Activated T-helper 9 cell treated with anti-CD3 and anti-CD28 coated beads, Interleukin-2, amount 50 U/mL, for 16 hours (primary cell): ENCODE measurements at places on chromosomes 12 and 14.
A peak's percentile ranks its signal among the peaks of the same experiment; 100 is the strongest.

GRCh38 chr14:89014569-89014850 lies 190.1 kb downstream of the TTC8 start:
- DNase-seq = no peak

DNA sequence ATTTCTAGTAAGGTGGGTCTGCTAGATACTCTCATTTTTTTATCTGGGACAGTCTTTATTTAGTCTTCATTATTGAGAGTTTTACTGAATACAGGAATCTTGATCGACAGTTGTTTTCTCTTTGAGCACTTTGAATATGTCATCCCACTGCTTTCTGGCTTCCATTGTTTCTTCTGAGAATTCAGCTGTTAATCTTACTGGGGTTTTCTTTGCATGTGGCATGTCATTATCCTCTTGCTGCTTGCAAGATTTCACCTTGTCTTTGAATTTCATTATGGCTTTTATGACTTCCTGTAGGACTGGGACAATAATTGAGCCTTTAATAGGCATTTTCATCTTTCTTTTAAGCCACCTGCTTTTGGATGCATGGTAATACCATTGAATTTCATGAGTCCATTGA lies 46.7 kb upstream of the RD3L start:
- DNase-seq = no peak

DNA sequence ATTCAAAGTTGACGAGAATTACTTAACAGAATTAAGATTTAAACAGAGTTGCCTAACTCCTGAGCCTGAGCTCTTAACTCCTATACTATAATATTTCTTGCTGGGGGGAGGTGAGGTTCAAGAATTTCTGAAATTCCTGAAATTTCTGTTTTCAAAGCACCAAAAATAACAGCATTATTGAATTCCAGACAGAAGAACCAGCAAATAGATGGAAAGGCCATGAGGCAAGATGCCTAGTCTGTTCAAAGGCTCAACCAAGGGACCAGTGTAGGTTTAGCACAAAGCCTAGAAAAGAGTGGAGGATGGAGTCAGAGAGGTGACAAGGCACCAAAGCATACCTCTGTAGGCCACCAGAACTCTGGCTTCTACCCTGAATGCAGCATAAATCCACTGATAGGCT lies 76.4 kb downstream of the PPP1R12A start:
- DNase-seq = no peak

DNA sequence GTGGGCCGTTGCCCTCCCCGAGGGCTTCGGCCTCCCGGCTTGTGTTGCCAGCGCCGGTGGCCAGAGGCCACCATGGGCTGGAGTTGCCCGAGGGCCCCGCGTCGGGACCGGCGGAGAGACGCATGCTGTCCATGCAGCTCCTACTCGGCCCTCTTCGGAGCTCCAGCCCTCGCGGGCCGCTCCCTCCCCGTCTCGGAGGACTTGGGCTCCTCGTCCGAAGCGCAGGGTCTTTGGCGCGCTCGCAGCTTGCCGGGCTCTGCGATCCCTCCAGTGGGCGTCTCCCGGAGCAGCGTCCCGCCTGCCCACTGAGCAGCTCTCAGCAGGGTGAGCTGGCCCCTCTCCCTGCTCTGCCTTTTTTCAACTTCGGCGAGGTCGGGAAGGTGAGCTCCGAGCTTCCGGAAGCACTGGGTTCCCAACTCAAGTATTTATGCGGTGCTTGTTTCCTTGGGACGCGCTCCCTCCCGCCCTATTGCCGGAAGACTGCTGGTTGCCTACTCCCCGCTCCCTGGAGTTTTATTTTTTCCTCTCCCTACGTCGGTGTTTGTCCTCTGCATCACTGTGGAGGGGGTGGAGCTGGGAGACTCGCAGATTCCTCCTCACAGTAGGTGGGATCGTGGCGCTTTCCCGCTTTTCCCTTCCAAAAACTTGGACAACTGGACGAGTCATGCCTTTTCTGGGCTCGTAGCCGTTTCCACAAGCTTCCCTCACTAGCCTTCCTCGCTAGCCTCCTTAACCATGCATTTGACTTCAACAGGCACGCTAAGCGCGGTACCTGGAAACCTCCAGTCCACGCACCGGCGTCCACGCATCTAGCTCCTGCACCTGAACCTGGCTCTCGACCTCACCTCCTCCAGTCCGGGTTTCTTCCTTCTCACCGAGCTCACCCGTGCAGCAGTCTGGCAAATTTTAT lies at the start of gene AVPR1A:
Gene AVPR1A, minus strand, starts transcription at position 489 of the 910 bp plus-strand sequence. Its CDS starts 365 bp downstream, at position 124.
- no peak for DNase-seq

DNA sequence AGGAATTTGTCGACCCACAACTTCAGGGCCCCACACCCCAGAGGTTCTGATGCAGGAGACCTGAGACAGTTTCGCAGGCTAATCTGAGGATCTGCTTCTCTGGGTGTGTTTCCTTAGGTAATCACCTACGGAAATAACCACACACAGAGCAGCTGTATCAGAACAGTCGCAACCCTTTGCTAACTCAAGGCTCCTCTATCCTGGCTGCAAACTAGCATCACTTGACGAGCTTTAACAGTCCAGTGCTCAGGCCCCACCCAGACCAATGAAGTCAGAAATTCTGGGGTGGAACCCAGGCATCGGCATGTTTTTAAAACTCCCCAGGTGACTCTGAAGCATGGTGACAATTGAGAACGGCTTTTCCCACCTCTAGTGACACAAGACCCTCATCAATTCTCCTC lies 20.7 kb downstream of the SLC7A7 start:
- no peak for DNase-seq

- no peak for DNase-seq
These were observed 126.6 kb downstream of the PPM1H start for GRCh38 chr12:62808166-62808879.

DNA sequence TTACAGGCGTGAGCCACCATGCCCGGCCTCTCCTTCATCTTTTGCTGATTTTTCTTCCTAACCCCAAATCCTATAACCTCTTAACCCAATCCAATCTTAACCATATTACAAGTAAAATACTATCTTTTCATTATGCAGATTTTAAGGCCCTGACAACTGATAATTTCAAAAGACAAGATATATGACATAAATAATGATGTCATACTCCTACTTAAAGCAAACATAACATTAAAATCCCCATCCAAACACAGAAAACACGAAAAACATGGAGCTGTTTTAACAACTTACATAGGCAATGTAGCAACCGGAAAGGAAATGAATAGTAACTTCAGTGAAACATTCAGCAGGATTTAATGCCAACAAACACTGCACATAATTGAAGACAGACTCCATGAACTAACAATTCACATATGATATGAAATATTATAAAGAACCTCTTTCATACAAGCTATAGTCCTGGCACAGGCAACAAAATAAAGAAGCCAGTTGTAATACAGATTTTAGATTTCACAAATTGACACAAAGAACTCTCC lies 21.5 kb downstream of the USP44 start:
- DNase-seq = no peak

DNA sequence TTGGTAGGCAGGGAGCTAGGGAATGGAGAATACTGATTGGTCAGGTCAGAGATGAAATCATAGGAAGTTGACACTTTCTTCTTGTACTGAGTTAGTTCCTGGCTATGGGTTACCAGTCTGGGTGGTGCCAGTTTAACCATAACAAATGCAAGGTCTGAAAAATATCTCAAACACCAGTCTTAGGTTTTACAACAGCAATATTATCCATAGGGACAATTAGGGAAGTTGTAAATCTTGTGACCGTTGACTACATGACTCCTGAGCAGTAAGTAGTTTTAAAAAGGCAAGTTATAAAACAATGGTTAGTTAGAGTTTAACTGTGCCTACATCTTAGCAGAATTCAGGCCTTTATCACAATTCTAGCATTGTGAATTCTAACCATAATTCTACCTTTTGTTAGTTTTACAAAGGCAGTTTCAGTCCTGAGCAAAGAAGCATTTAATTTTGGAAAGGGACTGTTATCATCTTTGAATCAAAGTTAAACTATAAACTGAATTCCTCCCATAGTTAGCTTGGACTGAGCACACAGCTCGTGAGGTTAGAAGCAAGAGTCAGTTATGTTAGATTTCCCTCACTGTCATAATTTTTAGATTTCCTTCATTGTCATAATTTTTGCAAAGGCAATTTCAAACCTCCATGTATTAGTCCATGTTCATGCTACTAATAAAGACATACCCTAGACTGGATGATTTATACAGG lies 19.7 kb upstream of the MON2 start:
- no peak for DNase-seq

GRCh38 chr12:127149226-127149964 lies 1117.6 kb upstream of the TMEM132C start:
- no peak for DNase-seq

DNA sequence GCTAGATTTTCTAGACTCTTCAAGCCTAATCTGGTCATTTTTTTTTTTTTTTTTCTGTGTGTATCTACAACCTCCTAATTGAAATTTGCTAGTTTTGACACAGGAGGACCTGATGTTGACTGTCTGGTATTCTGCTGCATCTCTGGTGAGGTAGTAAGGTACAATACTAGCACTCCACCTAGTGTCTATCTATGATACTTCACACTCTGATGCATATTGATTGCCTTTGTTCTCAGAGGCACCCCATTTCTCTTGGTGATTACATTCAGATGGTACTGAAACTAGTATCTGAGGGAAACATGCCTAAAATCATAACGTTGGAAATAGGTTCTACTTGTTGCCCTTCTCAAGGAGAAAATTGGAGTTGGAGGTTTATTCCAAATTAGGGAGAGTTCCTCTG lies 930.5 kb upstream of the NOVA1 start:
- no peak for DNase-seq

- no peak for DNase-seq
These were observed 37.7 kb upstream of the TXNRD1 start for GRCh38 chr12:104177663-104178501.

DNA sequence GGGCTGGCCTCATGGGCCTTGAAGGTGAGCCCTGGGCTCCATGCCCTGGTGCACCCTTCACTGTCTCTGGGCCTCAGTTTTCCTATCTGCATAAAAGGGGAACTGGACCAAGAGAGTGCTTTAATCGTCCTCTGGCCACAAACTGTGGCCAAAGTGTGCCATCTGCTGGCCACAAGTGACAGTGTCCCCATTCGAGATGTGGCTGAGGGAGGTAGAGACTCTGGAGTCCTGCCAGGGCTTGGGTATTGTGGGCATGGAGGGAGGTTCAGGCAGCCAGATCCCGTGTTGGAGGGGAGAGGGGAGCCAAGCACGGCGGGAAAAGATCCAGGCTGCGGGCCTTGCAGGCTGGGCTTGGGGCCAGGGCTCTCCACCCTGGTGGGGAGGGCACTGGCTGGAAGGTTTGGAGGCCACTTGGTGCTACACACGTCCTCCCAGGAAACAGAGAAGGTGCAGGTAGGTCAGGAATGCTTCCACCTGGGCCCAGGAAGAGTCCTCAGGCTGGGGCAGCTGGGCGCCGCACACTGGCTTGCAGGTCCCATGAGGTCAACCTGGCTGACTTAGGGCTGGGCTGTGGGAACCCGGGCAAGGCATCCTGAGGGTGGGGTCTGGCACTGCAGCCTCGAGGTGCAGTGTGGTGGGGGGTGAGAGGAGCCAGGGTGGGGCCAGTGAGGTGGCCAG lies 7.3 kb upstream of the KIF26A start:
- DNase-seq = no peak

DNA sequence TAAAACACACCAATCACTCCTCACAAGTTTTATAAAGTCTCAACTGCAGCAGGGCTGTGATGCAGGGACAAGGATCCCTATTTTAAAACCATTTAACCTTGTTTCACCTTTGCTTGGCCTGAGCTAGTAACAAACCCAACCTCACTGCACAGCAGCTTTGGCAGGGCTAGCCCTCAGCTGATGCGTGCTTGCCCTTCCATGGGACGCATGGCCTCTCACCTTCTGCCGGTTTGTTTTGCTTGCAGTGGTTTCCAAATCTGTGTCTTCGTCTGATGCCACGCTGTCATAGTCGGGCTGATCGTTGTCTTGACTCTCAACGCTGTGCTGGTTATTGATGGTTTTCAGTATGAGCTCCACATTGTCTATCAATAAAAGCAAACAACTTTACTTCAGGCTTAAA lies 43.3 kb downstream of the GIT2 start:
- DNase-seq = no peak

GRCh38 chr12:121802485-121802842 lies 1.3 kb upstream of the SETD1B start:
- no peak for DNase-seq

DNA sequence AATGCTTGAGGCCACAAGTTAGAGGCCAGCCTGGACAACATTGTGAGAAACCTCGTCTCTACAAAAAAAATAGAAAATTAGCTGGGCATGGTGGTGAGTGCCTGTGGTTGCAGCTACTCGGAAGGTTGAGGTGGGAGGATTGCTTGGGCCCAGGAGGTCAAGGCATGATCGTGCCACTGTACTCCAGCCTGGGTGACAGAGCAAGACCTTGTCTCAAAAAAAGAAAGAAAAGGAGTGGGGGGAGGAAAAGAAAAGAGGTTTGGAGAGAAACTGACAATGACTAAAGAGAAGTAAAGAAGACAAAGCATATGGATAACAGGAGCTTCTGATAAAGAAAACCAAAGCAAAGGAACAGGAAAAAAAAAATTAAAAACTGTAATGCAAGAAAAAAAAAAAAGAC lies 37.4 kb upstream of the SELPLG start:
- no peak for DNase-seq

GRCh38 chr14:72439707-72440106 lies 454.2 kb downstream of the DPF3 start:
- no peak for DNase-seq

- DNase-seq = no peak
These were observed 186.6 kb upstream of the KRR1 start for GRCh38 chr12:75698052-75698451.

GRCh38 chr12:118376089-118377020 lies at the start of gene SUDS3:
TSS of gene SUDS3 (plus strand) at chr12:118376555. CDS start at chr12:118376692, 137 bp downstream.
- DNase-seq = peak; percentile 88

- DNase-seq = no peak
These were observed 77.9 kb upstream of the HOXC13 start for GRCh38 chr12:53860426-53861345.

GRCh38 chr12:80692114-80692513 lies 15.3 kb upstream of the MYF6 start:
- DNase-seq = no peak

DNA sequence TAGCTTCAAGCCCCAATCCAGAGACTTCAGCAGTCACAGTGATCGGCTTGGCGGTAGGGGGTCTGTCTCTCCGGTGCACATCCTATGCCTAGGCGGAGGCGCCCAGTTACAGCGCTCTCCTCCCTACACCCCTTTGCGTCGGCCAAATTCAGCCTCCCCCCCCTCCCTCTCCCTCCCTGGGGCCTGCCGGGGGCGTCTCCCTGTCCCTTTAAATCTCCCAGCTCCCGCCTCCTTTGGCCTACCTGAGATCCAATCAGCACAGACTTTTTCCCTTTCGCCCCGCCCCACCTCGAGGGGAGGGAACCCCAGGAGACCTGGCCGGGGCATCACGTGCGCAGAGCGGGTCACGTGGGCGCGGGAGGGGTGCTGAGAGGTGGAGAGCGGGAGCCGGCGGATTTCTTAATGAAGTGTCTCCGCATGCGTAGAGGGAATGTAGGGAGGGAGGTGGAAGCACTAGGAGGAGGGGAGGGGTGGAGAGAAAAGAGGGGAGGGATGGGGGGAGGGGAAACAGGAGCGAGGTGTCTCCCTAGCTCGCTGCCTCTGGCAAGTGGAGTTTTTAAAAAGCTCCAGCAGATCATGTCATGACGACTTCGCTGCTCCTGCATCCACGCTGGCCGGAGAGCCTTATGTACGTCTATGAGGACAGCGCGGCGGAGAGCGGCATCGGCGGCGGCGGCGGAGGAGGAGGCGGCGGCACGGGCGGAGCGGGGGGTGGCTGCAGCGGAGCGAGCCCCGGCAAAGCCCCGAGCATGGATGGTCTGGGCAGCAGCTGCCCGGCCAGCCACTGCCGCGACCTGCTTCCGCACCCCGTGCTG lies at the start of gene HOXC13:
Gene HOXC13, plus strand, starts transcription at position 506 of the 815 bp plus-strand sequence. Its CDS starts 76 bp downstream, at position 582.
- DNase-seq = no peak

- DNase-seq = no peak
These were observed 214.9 kb downstream of the CNTN1 start for GRCh38 chr12:40907115-40907527.
